ENCODE measurements at places on chromosomes 16 and 17.

GRCh38 chr16:73020409-73020884 lies 27.5 kb downstream of the ZFHX3 start:
- no peak for DNase-seq

GRCh38 chr16:49442805-49443204 lies 69.2 kb downstream of the C16orf78 start:
- no peak for DNase-seq

GRCh38 chr16:23320693-23321092 lies 18.6 kb downstream of the SCNN1B start:
- no peak for DNase-seq

DNA sequence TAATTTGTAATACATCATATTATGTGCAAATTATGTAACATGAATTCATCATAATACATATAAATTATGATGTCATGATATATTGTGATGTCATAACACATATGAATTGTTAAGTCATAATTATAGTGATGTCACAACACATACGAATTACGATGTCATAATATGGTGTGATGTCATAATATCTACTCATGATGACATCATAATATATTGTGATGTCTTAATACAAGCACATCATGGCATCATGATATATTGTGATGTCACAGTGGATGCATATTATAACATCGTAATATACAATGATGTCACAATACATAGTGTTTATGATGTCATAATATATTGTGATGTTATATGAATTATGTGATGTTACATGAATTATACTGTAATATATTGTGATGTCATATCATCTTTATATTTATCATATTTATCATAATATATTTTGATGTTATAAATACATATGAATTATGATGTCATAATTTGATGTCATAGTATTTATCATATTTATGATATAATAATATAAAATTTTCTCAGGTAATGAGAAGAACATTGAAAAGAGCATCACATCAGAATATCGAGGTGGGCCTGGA lies 1793.0 kb downstream of the TP53TG3F start:
- DNase-seq: no peak

DNA sequence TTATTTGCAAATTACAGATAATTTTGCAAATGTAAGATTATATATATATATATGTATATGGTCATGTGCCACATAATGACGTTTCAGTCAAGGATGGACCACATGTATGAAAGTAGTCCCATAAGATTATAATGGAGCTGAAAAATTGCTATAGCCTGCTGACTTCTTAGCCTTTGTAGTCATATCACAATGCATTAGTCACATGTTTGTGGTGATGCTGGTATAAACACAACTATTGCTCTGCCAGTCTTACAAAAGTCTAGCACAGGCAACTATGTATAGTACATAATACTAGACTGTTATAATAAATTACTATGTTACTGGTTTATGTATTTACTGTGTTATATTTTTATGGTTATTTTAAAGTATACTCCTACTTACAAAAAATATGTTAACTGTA lies 444.3 kb downstream of the KCNJ2 start:
- no peak for DNase-seq

GRCh38 chr17:17204635-17205231 lies 1.4 kb downstream of the PLD6 start:
- no peak for DNase-seq

- DNase-seq: no peak
These were observed 167.1 kb downstream of the CCDC182 start for GRCh38 chr17:57577751-57578607.

DNA sequence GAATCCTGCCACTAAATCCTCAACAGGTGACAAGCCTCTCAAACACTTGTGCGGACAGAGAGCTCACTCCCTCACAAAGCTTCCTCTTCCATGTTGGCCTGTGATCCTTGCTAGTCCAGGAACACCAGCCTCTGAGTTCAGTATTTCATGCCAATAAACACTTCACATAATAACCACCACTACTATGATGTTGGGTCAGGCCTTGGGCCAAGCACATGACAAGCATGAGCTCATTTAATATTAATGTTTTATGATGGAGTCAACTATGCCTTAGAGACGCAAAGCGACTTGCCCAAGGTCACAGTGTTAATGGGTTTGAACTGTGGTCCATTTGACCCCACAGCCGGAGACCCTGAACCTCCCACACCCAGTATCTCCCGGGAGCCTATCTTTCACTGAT lies 129.1 kb downstream of the GAS7 start:
- no peak for DNase-seq

- DNase-seq: no peak
These were observed 29.4 kb downstream of the RNF112 start for GRCh38 chr17:19440421-19440820.

DNA sequence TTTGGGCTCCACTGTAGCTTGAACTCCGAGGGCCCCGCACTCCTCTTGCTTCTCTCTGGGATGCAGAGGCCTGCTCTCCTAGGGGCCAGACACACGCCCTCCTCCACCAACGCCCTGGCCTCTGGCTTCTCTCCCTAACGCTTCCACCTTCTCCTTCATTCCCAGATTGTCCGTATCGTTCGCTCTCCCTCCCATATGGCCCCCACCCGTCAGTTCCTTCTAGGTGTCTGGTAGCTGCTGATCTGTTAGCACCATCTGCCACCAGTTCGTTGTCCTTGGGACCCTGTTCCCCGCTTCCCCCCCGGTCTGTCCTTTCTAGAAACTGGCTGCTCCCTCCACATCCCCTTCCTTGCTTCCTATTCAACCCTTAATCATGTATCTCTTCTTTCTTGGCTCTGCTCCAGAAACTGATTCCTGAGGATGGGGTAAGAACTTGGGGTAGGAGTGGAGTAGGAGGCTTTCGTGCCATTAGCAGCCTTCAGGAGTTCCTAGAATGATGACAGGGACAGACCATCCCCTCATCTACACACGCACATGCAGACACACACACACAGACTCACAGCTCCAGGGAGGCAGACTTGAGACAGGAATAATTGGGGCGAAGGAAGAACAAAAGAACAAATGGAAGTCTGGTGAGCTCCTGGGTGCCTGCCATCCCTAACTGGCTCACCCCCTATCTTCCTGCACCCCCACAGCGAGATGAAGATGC lies 4.3 kb downstream of the ATP1B2 start:
- DNase-seq: no peak

DNA sequence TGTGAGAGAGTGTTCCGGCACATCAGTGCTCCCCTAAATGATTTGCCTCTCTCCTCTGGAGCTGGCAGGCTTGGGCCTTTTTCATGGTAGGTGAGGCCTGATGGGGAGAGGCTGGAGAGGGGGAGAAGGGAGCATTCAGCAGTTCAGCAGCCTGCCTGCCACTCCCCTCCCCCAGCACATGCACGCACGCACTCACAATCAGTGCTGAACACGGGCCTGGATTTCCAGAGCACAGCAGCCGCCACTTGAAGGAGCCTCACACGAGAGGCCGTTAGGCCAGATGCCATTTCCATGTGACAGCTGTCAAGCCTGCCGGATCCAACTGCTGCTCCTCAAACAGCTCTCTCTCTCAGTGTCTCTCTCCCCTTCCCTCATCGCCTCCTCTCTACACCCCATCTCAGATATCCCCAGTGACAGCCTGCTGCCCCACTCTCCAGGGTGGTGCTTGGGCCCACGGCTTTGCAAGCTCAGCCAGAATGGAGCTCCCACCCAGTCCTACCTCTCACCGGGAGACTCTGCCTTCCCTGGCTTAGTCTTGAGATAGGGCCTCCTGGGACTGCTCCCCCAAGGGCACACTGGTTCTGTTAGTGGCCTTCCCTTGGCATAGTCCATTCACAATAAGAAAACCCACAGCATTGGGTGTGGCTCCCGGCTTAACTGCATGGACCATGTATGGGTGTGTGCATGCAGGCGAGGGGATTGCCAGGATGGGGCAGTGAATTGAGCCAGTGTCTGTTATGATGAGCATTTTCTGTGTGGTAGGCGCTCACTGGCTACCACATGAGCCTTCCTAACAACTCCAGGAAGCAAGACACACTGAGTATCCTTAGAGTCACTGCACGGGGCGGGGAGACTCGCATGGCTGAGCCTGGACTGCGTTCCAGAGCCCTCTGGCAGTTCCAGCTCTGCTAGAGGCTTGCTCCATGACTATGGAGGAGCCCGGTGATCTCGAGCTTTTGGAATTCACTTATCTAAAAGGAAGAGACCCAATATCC lies 226.2 kb downstream of the CCDC182 start:
- DNase-seq: no peak

DNA sequence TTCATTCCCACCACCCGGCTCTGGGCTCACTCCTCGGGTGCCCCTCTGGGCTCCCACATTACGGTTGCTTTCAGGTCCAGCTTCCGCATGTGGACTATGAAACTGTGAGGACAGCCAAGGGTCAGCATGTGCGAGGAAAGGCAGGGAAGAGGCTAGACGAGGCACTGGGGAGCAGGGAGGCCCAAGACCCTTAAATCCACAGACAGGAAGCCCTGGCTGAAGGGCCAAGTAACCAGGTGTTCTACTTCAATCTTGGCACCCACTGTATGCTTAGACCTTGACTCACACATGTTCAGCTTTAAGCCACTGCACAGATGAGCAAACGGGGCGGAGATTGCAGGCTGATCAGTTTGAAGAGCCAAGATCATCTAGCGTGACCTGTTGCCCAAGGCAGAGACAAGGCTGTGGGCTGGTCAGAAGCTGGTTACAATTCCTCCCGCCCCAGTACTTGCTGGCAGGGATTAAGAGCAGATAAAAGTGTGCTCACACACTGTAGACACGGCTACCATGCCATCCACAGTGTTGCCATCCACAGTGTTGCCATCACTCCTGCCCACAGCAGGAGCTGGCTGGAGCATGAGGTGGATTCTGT lies at the start of gene CES4A:
Gene CES4A (plus strand): TSS at position 393 of the 592 bp plus-strand sequence. CDS start 184 bp downstream, at position 577.
- DNase-seq: no peak

GRCh38 chr16:5642436-5642835 lies 544.8 kb upstream of the EEF2KMT start:
- no peak for DNase-seq

DNA sequence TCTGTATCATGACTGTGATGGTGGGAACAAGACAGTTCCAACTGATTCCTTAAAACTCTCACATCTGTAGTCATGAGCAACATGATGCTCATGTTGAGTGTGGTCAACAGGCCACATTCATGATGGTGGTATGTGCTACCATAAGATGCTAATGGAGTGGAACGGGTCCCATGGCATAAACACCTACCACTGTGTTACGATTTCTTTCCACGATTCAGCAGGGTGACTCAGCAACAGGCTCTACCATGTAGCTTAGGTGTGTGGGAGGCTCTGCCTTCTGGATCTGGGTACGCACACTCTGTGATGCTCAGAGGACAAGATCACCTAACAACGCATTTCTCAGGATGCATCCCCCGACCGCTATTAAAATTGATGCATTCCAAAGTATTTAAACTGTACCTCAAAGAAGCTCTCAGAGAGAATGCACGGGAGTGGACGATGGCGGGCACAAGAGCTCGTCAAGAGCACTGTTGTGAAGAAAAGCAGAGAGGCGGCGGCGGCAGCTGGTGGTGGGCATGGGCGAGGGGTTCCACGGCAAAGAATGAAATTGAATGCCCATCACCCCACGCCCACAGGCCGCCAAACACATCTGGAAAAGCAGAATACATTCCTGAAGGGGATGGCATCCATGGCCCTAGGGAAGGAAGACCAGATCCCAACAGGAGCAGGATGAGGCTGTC lies 133.3 kb downstream of the ZNF778 start:
- DNase-seq: peak; percentile 34

- no peak for DNase-seq
These were observed 13.2 kb downstream of the ZFPM1 start for GRCh38 chr16:88466175-88466862.

DNA sequence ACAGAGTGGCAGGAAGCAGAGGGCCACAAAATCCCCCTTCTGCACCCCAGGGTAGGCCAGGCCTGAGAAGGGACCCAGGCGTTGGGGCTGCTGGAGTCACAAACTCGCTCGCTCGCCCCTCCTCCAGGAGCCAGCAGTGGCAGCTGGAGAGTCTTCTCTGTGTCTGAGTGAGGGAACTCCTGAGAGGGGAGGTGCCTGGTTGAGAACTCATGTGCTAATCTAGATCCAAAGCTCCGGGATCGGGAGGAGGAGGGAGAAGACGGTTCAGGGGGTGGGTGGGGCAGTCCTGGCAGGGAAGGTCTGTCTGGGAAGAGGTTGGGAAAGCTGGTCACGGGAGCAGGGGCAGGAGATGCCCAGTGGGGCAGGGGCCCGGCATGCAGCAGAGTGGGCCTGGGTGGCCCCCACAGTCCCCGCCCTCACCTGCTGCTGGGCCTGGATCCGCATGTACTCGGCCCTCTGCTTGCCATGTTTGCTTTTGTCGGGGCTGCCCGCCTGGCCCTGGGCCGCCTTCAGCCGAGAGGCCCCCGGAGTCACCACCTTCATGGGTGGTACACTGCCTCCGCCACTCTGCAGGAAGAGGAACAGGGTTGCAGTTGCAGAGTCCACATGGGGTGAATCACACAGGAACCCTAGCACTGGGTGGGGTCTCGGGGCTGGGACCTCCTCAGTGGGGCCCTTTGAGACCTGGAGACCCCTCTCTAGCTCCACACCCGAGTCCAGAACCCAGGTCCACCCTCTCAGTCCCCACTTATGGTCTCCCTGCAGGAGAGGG lies 62.2 kb downstream of the SRCIN1 start:
- DNase-seq: no peak

DNA sequence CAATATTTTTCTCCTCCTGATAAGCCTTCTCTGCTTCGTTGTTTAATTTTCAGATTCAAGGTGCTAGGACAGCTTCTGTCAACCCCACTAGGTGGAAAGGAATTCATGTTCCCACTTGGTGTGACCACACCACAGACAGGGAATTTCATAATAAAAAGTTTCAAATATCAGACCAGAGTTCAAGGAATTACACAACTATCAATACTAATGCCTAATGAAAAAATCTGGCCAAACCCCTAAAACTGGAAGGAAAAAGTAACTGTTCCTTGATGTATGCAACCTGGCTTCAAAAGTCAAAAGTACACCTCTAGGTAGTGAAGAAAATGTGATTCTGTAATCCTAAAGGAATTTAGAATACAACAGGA lies 87.8 kb upstream of the CORO6 start:
- no peak for DNase-seq

DNA sequence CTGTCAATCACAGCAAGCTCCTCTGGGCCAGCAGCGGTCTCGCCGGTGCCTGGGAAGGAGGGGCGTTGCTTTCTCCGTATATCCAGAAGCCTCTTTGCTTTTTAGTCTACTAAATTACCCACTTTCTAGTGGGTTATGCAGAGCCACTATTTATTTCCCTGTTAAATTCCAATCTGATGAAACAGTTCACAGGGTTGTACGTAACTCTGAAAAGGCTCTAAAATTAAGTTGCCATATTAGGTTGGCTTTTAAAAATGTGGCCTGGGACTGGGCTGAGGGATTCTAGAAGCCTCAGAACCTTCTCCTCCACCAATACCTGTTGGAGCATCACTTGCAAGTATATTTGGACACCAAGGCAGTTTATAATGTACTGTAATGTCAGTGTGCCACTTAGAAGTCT lies 27.2 kb downstream of the MARCHF10 start:
- no peak for DNase-seq

- DNase-seq: no peak
These were observed 999 bp downstream of the XYLT1 start for GRCh38 chr16:17469741-17470181.
